ENCODE measurements at places on chromosomes 5 and 9. TPM values are rescaled to one million over a fixed set of nuclear protein-coding genes. Genes with fewer than 3 reads are reported as not detected.

Gene GABBR2
- polyA plus RNA-seq = 5.1 TPM

GRCh38 chr5:73104326-73104725 lies 16.0 kb upstream of the TMEM171 start:
- no peaks in the 10 kb centered on the region for H3K4me1 ChIP-seq
- DNase-seq = no peak
- H3K27me3 ChIP-seq = no peaks in the 10 kb centered on the region
- H3K36me3 ChIP-seq = no peaks in the 10 kb centered on the region

Gene APC
- 6.0 TPM for polyA plus RNA-seq

DNA sequence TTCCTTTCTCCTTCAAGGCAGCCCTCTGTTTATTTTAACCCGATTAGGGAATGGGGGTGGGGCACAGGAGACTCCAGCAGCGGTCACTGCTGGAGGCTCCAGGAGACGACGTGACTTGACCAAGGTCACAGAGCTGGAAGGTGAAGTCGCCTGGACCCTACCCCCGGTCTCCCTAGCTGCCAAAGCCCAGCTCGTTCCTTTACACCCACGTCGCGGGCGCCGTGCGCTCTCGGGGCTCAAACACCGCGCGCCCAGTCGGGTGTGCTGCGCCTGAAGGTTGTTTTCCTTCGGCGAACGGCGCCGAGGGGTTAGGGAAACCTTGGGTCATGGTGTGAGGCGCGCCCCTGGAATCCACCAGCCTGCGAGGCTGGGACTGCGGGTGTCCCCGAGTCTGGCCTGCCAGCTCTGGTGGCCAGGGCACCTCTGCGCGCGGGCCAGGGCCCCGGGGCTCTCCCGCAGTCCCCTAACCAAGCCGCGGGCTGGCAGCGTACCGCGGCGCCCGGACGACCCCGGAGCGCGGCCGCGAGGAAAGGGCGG lies 747 bp upstream of the UNC5A start:
- H3K4me1 ChIP-seq = peaks cover 7% of the 10 kb centered on the region
- DNase-seq = no peak
- peaks cover 45% of the 10 kb centered on the region for H3K27me3 ChIP-seq
- H3K27ac ChIP-seq = no peak overlapping the region

DNA sequence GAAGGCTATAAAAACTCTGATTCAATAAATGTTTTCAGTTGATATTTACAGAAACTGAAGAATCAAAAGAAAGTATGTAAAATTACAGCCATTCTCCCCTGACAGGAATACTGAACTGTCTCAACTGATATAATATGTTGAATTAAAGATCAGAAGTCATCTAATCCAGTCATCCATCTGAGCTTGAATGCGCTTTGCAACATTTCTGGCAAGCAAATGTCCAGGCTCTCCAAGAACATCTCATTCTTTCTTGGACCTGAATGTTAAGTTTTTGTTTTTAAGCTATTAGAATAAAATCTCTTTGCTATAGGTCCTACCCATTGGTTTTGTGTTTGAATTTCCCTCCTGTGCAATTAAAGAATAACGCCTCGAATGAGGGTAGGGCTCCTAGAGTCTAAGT lies 120.5 kb downstream of the MPDZ start:
- no peak overlapping the region for H3K27ac ChIP-seq
- no peaks in the 10 kb centered on the region for H3K27me3 ChIP-seq
- H3K4me1 ChIP-seq = no peaks in the 10 kb centered on the region
- H3K36me3 ChIP-seq = no peaks in the 10 kb centered on the region
- no peak for DNase-seq

DNA sequence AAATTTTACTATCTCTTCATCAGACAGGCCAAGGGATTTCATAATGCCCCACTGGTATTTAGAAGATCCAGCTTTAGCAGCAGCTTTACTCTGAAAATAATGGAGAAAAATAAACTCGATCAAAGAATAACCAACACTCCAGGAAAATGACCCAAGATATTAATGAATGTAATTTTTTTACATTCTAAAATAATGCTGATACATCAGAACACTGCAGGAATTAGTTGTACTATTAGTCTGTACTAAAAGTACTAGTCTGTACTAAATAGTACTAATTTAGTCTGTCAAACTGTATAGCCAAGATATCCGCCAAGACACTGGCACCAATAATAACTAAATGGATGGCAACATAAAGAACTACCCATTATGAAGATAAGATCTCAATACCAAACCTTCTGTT lies 18.1 kb downstream of the LARS1 start:
- no peak for DNase-seq
- H3K27me3 ChIP-seq = no peaks in the 10 kb centered on the region
- no peaks in the 10 kb centered on the region for H3K36me3 ChIP-seq
- H3K4me3 ChIP-seq = no peak overlapping the region
- no peaks in the 10 kb centered on the region for H3K4me1 ChIP-seq

- H3K4me3 ChIP-seq = no peak overlapping the region
- H3K27me3 ChIP-seq = no peaks in the 10 kb centered on the region
- no peak overlapping the region for H3K27ac ChIP-seq
- DNase-seq = peak; percentile 42
Measured at GRCh38 chr9:76162751-76163500, 231.3 kb downstream of the RFK start.
